ENCODE measurements at places on chromosomes 16 and 17.

DNA sequence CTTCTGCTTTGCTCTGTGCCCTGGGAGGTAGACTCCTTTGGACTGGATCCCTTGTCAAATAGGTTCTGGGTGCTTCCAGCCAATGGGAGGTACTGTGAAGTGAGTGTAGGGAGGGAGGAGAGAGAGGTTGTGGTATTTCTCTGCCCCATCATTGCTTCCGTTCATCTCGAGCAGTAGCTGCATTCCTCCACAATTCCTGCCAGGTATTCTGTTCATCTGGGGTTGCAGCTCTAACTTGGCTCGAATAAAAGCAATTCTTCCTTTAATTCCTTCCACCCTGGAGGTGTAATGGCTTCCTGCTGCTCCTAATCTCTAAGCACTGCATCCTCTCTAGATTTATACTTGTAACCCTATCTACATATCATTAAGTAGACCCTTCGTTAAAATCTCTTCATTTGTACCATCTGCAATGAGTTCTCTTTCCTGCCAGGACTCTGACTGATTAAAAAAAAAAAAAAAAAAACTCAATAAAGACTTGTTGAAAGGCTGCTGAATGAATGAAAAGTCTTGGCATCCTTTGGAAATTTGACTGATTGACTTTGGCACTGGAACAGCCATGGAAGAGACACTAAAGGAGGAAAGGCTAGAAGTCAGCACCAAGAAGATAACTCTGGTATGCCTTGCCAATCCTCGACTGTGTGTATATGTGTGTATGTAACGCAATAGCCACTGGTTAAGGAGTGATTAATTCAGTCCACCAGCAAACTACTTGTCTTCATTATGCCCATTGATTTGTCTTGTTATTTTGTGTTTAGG is 616.9 kb upstream of the SOX9 start:
- DNase-seq: no peak

GRCh38 chr17:1112875-1113274 is 66.9 kb downstream of the ABR start:
- no peak for DNase-seq

DNA sequence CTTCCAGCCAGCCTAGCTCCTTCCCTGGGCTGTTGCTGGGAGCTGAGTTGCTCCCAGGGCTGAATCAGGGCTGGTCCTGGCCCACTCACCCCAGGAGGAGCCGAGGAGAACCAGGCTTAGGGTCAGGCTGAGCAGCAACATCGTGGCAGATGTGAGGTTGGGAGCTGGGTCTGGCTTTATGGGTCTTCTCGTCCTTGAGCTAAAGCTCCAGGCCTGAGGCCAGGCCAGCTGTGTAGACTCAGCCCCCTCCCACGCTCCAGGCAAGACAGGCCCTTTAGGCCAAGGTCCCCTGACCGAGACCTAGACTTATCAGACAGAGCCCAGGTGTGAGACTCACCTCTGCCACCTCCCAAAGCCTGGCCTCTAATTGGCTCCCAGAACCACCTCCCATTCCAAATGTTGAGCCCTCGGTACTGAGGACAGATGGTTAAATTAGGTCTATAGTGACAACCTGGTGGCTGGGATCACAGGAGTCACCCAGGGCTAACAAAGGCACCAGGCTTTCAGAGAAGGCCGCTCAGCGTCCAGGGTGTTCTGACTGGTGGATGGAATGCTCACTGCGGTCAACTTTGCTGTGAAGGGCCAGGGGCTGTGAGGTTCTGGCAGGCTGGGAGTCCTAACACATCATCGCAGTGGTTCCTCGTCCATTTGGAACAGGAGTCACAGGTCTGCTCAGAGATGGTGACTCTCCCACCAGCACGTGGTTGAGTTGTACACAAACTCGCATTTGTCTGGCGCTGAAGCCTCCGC is at the start of gene CTRL:
Gene CTRL, minus strand, starts transcription at position 151 of the 750 bp plus-strand sequence. Its CDS starts 10 bp downstream, at position 141.
- DNase-seq: no peak

GRCh38 chr16:31474173-31474714 is 2.3 kb downstream of the TGFB1I1 start:
- no peak for DNase-seq

DNA sequence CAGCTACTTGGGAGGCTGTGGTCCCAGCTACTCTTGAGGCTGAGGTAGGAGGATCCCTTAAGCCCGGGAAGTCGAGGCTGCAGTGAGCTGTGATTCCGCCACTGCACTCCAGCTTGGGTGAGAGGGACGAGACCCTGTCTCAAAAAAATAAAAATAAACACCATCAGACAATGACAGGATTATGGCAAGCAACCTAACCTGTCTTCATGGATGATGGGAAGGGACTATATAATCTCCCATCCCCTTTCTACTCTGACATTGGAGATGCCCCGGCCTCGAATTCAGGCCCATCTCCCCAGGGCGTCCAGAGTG is 893 bp downstream of the TRIM25 start:
- DNase-seq: no peak

- no peak for DNase-seq
These were observed 17.2 kb downstream of the SKAP1 start for GRCh38 chr17:48412841-48413240.

DNA sequence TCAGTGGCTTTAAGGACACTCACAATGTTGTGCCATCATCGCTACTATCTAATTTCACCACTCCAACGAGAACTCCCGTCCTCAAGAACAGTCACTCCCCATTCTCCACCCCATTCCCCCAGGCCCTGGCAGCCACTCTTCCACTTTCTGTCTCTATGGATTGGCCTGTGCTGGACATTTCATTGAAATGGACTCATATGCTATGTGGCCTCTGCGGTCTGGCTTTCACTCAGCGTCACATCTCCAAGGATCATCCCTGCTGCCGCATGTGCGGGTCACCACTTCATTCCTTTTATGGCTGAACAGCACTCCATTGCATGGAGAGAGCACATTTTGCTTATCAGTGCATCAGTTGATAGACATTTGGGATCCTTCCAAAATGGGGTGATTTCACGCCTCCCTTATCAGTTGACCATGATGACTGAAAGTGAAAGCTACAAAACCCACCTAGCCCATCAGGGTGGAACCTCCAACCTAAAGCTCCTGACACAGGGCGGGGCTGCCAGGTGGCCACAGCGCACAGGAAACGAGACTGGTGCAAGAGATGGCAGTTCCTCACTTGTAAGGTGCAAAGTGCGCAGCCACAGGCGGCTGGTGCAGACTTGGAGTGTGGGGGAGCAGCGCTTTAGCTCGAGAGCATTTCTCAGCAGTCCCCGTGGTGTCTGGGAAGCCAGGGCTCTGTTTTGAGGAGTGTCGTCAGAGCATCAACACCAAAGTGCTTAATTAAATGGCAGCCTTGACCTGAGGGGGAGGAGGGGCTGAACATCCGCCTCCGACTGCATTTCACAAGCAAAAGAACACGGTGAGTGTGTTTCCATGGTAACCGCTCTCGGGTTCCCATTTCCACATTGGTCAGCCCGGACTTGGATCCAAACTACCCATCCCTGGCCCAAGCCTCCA is 23.8 kb downstream of the COTL1 start:
- peak; percentile 67 for DNase-seq

DNA sequence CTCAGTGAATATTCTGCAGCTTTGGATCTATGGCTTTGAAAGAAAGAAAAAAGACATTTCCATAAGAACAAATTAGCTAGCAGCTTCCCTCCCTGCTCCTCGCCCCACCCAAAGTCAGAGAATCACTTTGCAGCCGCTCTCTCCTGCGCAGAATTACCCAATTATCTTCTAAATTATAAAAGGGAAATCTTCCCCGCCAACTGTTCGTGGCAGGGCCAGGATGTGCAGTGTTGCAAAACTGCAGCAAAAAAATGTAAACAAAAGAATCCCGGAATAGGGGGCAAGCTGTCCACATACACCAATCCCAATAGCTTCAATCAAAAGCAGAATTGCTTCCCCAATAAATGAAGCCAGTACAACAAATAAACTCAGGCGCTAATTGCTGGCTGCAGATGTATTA is 510.6 kb downstream of the RBFOX1 start:
- peak; percentile 58 for DNase-seq

DNA sequence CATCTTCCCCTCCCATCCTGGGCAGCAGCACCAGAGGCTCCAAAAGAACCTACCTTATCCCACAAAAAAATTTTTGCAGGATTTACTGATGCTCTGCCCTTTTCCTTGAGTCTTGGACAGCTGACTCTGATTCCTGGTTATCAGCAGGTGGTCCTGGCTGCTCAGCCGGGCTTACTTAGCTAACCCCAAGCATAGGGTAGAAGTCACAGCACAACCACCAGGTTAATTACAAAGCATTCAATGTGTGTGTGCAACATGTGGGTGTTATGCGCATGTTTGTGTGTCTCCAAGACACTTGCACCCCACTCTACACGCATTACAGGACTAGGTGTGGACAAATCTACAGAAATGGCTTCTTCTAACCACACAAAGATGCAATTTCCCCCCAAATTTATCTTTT is 36.3 kb downstream of the PECAM1 start:
- no peak for DNase-seq

DNA sequence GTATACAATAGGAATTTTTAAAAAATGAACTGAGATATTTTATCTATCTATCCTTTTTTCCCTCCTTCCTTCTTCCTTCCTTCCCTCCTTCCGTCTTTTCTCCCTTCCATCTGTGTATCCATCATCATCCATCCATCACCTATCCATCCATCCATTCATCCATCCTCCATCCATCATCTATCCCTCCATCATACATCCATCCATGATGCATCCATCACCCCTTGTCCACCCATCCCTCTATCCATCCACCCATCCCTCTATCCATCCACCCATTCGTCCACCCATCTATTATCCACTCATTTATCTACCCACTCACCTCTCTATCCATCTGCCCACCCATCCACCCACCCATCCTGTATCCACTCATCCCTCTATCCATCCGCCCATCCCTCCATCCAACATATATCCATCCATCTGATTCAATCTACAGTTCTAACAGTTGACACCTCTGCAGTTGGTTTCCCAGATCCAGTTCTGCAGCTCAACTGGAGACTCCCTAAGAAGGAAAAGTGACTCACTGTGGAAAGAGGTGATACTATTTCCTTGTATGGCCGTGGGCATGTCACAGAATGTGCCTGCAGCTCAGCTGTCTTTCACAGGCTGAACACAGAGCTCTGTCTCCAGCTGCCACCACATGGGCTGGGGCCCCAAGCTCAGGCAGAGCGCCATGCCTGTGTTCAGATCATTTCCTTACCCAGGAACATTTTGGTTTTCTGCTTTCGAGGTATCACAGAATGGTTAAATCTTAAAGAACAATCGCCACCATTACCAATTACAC is 130.8 kb downstream of the XYLT1 start:
- no peak for DNase-seq

- no peak for DNase-seq
These were observed 7.7 kb downstream of the CORO6 start for GRCh38 chr17:29615048-29615385.

GRCh38 chr17:73933164-73933766 is 270.2 kb upstream of the RPL38 start:
- no peak for DNase-seq

- DNase-seq: no peak
These were observed 37.3 kb upstream of the ICAM2 start for GRCh38 chr17:64057701-64058263.

DNA sequence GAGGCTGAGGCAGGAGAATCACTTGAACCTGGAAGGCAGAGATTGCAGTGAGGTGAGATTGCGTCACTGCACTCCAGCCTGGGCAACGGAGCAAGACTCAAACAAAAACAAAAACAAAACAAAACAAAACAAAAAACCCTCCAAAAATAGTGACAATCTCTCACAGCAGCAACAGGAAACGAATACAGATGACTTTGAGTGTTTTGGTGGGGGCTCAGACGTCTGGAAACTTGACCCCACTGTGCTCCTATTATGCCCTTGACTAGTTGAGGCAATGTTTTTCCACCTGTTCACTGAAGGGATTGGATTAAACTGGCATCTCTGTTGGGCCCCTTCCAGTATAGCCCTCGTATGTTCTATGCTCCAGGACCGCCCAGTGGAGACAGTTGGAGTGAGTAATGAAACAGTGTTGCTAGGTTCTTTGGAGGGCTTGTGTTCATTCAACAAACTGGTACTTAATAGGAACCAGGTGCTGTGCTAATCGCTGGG is 167.0 kb downstream of the UTP18 start:
- DNase-seq: no peak

- DNase-seq: peak; percentile 1
These were observed 11.4 kb upstream of the MYH13 start for GRCh38 chr17:10384175-10384574.

DNA sequence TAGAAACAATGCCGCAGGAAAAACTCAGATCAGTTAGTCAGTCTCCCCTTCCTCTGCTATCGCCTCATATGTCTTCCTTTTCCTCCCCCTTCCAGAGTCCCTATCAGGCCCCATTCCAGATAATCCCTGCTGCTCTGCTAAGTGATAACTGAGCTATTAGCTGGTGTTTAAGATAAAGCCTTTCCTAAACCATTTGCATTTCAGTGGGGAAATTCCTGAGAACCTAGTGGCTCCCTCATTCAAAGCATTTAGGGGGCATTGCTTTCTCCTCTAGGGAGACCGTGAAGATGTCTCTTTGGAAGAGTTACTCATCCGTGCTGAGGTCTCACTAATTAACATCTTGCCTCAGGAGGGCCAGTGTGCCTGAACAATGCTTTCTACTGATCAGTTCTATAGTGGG is 401.6 kb downstream of the NPIPA7 start:
- peak; percentile 18 for DNase-seq

DNA sequence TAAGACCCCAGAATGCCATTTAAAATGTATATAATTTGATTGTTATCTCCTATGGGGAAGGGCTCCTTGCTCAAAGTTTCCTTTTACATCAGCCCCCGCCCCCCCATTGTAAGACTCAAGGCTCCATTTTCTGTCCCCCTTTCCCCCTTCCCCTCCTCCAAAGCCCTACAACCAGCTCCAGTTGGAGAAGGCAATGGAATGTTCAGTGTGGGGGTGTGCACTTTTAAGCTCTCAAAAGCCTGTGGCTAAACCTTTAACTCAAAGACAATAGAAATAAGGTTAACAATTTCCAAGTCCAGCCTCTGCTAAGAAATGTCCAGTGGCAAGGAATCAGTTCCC is 114.7 kb downstream of the NOG start:
- DNase-seq: no peak

DNA sequence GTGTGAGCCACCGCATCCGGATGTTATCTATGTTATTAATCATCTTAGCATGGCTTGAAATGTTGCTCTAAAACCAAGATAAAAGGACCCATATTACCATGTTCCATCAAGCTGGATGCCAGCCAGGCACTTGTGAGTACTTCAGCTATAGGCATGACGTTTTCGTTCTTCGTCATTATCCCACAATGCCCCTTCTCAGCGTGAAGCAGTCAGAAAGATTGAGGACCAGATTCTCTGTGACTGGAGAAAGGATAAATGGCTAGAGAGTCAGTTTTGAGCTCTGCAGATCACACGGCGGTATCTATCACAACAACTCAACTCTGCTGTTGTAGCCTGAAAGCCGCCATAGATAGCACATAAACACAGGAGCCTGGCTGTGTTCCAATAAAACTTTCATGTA is 29.8 kb upstream of the LCMT1 start:
- no peak for DNase-seq
